ENCODE measurements at places on chromosomes 7 and 10. TPM values are rescaled to one million over a fixed set of nuclear protein-coding genes. Genes with fewer than 3 reads are reported as not detected.

The SH3PXD2A gene
- 166 TPM for total RNA-seq

The MSMB gene
- not detected for total RNA-seq

GRCh38 chr10:24642921-24643678 is 80.6 kb downstream of the ARHGAP21 start:
- DNase-seq, result no peak

DNA sequence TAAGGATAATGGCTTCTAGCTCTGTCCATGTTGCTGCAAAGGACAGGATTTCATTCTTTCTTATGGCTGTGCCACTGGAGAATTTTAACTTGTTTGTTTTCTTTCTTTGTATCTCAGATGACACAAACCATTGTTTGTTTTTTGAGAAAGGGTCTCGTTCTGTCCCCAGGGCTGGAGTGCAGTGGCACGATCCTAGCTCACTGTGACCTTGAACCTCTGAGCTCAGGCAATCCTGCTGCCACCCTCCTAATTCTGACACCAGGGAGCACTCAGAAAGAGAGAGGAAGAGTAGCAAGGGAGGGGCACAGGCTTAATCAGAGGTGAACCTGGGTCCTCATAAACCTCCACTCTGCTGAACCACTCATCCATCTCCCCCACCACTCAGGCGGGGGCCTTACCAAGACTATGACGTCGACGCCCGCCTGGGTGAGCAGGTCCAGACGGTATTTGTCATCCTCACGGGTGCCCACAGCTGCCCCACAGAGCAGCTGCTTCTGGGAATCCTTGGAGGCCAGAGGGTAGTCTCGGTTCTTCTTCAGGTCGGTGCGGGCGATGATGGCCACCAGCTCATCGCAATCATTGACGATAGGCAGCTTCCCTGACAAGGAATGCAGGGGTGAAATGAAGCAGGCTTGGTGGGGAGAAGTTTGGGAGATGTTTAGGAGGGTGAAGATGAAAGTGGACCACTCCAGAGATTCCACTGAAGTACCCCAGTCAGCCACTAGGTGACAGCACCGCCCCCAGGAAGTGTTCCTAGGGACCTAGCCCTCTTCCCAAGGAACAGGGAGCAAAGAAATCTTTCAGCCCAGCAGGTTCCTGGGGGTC is 11.6 kb downstream of the IMPDH1 start:
- DNase-seq, result peak; percentile 84

DNA sequence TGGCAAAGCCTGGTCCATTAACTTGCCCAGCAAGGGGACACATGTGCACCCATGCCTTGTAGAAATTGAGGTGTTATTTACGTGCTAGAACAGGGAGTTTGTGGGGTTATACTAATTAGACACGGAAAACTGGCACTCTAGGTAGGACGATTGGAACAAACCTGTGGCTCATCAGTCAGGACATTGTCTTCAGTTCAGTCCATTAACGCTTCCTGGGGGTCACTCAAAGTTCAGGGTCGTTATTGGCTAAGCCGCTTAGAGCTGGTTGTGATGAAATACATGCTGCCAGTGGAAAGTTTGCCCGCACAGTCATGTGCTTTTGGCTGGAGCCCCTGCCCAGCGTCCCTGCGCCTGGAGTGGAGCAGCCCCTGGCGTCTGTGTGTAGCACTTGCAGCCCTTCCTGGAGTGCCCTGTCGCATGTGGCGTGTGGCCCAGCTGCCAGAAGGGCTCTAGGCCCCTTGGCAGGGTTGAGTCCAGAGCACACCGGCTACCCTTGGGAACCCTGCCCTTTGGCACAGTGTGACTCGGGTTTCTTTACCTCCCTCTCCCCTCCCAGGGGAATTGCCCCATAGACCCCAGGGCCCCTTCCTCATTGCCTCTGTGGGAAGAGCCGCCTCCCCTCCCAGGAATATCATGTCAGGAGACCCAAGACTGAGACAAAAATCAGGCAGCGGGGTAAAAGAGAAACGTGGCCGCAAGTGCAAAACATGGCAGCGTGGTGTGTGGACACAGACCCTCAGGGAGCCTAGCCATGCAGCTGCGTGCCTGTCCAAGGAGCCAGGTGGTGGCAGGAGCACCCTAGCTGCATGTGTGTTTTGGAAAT is 9.8 kb downstream of the ZNF775 start:
- peak; percentile 80 for DNase-seq

DNA sequence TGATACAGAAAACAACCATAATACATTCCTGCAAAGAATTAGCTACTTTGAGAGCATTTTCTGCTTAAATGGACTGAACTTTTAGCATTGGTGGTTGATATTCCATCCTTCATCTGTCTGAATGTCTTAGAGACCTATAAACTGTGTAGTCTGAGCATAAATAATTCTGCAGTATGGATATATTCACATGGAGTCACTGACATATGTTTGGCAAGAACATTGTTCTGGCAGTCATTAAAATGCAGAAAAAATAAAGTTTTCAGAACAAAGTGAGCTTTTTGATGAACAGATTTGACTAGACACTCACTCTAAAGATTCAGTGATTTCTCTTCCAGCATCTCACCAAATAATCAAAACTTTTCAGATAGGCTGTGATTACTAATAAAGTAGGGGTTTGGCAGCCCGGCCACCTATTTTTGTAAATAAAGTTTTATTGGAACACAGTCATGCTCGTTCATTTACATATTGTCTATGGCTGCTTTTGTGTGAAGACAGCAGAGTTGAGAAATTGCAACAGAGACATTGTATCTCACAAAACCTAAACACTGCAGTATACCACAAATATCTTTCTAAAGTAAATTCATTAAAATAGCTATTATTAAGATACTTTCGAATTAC is 44.1 kb upstream of the RAPGEF5 start:
- DNase-seq, result no peak

DNA sequence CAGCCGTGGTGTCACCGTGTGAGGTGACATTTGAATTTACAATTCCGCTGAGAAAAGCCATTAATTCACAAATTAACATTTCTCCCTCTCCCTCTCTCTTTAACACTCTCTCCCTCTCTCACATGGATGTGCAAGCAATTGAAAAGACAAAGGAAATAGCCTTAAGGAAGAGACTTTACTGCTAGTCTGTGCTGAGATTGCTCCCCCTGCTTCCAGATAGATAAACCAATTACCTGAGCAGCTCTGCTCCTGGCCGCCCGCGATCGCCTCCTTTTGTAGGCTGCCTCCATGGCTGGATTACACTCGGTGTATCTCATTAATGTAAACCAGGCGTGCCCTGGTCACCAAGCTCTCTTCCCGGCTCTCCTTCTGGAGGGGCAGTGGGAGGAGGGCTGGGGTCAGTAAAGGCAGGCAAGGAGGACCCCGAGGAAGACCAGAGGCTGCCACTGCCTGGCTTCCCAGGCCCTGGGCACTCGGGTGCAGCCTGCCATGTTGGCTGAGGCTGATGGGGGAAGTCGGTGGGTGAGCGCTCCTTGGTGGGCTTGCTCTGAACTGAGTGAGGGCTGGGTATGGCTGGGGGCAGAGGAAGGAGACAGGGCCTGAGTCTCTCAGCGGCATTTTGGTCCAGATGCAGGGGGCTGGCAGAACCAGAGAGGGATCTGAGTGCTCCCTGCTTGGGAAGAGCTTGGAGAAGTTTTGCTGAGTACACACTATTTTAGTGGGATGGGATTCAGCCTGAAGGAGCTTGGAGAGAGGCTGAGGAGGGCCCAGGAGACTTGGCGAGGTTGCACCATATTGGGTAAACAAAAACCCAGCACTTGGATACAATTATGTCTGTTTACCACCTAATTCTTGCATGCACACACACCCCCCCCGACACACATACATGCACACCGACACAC is 42.9 kb downstream of the PAX2 start:
- no peak for DNase-seq

All from sciatic nerve (tissue), 2 donors.